ENCODE measurements at places on chromosomes 1 and 21.

- DNase-seq = no peak
Measured at GRCh38 chr1:33119532-33120217, 38.7 kb downstream of the AZIN2 start.

DNA sequence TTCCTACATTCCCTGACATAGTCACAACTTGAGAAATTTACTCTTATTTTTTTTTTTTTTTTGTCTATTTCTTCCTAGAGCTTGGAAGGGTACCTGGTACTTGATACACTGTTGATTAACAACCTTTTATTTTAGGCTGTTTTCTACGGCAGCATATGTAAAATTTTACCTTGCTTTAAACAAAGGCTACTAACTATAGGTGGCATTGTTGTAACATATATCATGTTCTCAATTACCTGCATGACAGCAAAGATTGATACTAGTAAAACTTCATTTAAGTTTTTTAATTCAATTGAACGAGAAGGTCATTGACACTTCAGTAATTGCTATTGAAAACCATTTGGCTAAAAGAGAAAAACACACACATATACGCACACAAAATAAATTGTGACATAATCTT, 238.3 kb upstream of the ESRRG start:
- DNase-seq = no peak

DNA sequence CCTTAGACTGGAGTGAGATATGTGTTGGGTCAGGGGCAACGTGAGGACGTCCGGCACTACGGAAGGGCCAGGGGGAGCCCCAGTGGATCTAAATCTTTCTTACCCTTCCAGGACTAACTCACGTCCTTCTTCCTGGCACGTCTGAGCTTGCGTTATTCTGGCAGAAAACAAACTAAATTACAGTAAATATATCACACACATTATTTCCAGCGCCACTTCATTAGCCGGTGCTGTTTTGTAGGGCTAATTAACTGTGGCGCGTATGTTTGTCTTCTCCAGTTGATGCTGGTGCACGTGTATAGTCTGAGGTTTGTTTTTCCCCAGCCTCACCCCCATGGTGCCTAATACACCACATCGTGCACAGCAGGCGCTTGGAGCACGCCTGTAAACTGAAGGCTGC, 59.2 kb downstream of the TLR5 start:
- no peak for DNase-seq

DNA sequence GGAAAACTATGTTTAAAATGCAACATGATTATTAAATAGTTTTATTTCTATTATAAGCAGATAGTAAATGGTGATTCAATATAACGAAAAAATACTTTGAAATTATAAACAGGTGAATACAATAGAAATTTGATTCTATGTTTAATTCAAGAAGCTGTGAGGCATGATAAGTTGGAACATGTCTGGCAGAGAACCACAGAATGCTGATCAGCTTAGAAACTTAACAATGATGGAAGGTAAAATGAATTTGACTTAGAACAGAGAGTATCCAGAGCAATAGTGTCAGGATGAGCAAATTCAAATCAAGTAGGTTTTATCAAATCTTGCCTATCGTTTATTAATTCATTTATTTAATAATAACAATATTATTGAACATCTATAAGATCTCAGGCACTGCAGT, 83.4 kb upstream of the ADGRL4 start:
- DNase-seq = no peak

GRCh38 chr1:119097380-119097779, 43.1 kb downstream of the WARS2 start:
- DNase-seq = no peak

DNA sequence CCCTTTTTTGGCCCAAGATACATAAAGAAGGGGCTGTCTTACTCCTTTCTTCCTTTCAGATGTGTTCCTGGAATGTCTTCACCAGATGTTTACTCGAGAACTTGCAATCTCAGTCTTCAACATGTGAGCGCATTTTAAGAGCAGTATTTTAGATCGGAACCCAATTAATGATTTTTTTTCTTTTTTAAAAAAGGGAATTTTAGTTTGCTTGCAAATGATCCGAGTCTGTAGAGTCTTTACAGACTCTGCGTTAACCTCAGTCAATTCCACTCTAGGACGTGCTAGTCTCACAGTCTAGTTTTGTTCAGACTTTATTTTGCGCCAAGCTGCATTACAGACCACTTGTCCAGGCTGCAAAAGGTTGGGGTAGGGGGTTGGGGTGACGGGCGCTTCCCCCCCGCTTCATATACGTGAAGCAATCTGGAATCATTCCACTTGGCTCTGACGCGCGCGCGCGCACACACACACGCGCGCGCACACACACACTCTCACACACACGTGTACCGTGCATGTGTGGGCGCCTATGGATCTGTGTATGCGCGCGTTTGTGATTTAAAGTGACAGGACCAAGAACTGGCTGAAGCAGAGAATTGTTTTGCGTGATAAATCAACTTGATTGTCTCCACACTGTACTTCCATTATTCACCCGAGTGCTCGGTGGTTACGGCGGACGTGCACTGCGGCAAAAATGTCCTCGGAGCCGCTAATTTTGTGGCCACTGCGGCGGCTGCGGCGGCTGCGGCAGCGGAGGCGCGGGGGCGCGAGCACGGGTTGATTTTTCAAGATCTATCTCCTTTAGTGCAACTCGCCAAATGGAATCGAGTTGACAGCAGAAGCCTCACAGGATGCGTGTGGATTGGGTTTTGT, 25.6 kb upstream of the NFIA start:
- peak; percentile 54 for DNase-seq

GRCh38 chr1:226357416-226357815, 48.5 kb upstream of the LIN9 start:
- DNase-seq = no peak

DNA sequence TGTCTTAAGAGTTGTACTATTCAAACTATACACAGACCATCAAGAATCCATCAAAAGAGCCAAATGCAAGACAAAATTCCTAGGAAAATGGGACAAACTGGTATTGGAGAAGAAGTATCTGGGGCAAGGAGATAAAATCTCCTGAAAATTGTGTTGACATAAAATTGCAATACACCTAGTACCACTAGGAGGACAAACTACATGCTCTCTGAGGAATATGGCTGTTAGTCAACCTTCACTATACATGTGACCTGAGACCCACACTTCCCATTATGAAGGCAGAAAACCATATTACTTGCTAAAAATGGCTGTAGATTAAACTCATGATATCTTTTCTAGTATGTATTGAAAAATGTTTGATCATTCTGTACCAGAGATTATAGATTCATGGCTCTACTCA, 30.0 kb downstream of the IRF2BP2 start:
- no peak for DNase-seq

DNA sequence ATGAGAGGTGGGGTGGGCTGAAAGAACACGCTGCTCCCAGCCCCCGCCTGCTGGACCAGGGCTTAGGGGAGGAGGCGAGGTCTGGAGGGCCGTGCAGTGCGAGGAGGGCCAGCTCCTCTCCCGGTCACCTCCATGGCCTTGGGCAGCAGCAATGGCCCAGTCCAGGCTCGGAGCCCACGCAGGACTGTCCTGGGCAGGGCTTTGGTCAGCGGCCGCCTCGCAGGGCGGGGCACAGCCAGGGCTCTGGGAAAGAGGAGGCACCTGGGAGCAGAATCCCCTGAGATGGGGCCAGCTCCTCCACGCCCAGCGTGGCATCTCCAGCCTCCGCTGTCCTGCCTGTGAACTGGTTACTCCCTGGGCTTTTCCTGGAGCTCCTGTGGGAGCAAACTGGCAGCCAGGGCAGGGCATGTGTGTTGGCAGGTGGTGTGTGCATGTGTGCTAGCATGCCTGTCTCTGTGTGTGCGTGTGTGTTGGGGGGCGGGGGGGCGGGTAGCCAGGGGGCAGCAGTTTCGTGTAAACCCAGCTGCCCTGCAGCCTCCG, 27.4 kb downstream of the ARHGEF16 start:
- DNase-seq = no peak

GRCh38 chr1:165539306-165539705, 4.5 kb upstream of the LRRC52 start:
- DNase-seq = peak; percentile 1

DNA sequence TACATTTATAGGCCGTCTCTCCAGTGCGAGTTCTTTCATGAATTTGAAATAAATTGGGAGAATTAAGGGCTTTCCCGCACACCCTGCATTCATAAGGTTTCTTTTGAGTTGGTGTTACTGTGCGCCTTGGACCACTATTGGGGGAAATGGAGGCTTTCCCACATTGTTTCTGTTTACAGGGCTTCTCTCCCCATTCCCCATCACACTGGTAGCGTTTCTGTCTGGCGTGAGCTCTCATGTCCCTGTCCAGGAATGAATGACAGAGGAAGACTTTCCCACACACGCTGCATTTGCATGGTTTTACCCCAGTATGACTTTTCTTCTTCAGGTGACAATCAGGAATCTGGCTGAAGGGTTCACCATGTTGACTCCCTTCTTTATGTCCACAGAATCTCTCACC, 65.0 kb downstream of the UCHL5 start:
- DNase-seq = no peak

- no peak for DNase-seq
Measured at GRCh38 chr1:153485863-153486262, 25.4 kb upstream of the S100A7 start.

GRCh38 chr21:45040157-45040711, 34.1 kb upstream of the ADARB1 start:
- no peak for DNase-seq

DNA sequence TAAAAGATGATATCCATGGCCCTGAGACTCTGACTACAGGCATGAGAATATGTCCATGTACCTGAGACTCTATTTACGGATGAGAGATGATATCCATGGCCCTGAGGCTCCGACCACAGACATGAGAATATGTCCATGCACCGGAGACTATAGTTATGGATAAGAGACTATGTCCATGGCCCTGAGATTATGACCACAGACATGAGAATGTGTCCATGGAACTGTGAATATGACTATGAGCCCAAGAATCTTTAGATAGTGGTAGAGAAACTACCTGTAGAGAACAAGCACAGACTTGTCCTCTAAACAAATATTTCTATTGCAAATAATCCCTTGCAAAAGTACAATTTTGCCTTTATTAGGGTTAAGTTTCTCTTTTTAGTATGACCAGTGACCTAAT, 263.2 kb downstream of the PCP4 start:
- DNase-seq = no peak

DNA sequence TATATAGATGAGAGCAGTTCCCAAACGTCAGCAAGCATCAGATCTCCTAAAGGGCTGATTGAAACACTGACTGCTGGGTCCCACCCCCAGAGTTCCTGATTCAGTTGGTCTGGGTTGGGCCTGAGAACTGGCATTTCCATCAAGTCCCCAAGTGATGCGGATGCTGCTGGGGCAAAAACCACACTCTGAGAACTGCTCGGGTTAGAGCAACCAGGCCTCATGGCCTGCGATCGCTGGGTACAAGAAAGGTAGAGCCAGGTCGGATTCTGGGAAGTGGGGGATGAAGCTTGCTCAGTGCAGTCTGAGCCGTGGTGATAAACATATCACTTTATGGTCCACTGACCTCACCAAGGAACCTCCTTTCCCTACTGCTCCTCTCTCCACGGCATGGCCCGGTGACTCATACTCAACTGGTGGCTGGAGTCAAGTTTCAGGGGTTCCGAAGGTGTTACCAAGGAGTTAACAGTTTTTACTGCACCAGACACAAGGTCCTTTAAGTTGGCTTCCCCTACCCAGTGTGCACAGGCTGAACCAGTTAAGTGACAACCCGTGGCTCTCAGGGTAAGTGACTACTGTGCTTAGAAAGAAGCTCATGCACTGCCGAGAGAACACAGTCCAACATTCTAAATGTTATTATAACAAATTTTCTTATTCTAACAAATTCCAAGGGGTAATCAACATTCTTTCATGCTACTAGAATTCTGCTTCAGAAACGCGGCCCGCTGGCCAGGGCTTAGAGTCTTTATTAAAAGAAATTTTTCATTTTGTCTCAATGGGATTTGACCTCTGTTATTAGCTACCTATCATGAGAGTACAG, 153.5 kb downstream of the TGFBR3 start:
- peak; percentile 79 for DNase-seq

- DNase-seq = peak; percentile 60
Measured at GRCh38 chr1:230124186-230125128, 57.4 kb downstream of the GALNT2 start.

GRCh38 chr1:18618546-18619466, 11.8 kb upstream of the PAX7 start:
- DNase-seq = peak; percentile 33

- no peak for DNase-seq
Measured at GRCh38 chr1:3851292-3851691, 5.7 kb downstream of the CEP104 start.

DNA sequence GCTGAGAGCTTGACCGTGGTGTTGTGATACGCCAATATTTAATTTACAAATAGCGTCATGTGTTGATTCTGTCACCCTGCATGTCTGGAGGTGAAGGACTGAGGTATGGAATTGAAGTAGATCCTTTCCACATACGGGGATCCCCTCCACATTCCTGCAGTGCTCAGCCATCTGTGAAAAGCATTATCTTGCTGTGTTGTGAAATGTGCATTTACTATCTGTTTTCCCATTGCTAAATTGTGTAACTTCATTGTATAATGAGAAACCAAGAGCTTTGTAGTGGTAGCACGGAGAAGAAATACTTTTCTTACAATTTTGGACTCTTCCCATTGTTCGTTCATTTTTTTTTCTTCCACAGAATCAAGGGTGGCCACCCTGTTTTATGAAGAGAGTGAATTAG, 577.3 kb upstream of the ZP4 start:
- DNase-seq = no peak

GRCh38 chr21:44379991-44380865, 26.8 kb downstream of the TRPM2 start:
- DNase-seq = no peak

DNA sequence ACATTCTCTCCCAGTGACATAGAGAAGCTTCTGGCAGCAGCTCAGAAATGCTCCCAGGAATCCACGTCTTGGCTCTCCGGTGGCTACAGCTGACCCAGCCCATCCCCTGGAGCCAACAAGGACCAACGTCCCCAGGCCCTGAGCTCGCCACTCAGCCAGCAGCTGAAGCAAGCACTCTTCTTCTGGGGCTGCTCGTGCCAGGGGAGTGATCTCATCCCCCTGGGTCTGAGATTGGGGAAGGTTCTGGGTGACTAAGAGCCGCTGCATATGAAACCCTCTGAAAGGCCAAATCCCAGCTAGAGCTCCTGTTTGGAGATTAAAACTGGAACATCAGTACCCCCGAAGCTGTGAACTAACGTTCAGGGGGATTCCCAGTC, 487.9 kb downstream of the NPHP4 start:
- no peak for DNase-seq

DNA sequence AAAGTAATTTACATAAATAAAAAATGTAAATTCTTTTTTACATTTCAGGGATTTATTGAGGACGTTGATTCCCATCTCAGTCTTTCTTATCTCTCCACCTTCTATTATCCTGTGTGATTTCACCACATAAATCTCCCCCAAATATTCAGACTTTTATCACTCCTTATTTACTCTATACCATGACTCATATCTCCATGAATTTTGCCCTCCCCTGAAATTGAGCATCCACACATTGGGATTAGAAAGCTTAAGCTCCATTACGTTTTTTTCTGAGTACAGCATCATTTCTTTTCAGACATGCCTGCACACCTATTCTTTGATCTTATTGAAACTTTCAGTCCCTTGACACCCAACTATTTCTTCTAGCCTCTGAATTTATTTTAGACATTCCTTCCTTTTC, 111.2 kb downstream of the IFI44 start:
- DNase-seq = peak; percentile 55

- no peak for DNase-seq
Measured at GRCh38 chr1:232184561-232185530, 445.1 kb downstream of the SIPA1L2 start.

GRCh38 chr1:23524163-23524562, 6.9 kb downstream of the E2F2 start:
- no peak for DNase-seq

- peak; percentile 37 for DNase-seq
Measured at GRCh38 chr1:73998348-73998959, 199.5 kb downstream of the LRRIQ3 start.

GRCh38 chr1:247387565-247387964, 28.4 kb upstream of the NLRP3 start:
- no peak for DNase-seq

Measured in fibroblast of skin of back (primary cell).